NCI-H1048 (cell line): ENCODE measurements at places on chromosomes 1 and 21.

DNA sequence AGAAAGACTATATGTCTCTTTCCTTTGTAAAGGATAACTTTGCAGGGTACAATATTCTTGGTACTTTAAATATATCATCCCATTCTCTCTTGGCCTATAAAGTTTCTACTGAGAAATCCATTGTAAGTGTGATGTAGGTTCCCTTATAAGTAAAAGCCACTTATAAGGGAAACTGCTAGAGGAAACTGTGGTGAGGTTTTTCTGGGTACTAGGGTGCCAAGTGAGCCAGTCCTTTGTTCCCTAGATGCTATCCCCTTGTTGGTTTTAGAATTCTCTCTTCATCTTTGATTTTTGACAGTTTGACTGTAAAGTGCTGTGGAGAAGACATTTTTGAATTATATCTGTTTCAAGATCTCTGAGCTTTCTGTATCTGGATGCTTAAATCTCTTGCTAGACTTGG is 108.9 kb upstream of the NEK7 start:
- no peak for DNase-seq

DNA sequence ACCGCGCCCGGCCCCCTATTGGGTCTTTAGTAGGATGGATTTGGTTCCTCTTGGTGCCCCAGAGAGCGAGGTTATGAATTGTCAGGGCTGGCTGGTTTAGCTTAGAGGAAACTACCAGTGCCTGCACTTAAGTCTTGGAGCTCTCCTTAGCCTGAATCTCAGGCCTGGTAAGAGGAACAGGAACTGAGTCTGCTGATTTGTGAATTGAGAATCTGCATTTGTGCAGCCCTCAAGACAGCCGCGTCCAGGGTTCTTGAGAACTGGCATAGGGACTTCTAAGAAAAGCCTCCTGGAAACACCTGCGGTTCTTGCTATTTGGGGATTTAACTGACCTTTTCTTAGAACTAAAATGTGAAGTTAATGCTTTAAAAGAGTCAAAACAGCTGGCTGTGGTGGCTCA is 1.7 kb downstream of the NECAP2 start:
- no peak for DNase-seq

GRCh38 chr1:203645996-203646395 is 19.4 kb downstream of the ATP2B4 start:
- no peak for DNase-seq

DNA sequence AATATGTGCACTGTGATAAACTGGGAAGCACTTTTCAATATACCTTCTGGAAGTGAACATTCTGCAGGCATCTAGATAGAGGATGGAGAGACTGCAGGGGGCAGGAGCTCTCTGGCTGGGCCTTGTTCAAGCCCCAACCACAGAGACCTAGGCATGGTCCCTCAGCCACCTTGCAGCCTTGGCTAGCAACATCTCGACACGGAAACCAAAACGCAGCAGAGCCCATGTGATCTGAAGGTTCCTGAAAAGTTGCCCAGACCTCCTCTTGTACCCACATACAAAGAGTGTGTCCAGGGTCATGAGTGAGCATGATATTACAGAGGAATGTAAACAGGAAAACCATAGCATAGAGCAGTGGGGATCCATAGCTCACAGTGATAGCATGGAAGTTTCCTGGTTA is 33.1 kb upstream of the SAMD11 start:
- DNase-seq = no peak

DNA sequence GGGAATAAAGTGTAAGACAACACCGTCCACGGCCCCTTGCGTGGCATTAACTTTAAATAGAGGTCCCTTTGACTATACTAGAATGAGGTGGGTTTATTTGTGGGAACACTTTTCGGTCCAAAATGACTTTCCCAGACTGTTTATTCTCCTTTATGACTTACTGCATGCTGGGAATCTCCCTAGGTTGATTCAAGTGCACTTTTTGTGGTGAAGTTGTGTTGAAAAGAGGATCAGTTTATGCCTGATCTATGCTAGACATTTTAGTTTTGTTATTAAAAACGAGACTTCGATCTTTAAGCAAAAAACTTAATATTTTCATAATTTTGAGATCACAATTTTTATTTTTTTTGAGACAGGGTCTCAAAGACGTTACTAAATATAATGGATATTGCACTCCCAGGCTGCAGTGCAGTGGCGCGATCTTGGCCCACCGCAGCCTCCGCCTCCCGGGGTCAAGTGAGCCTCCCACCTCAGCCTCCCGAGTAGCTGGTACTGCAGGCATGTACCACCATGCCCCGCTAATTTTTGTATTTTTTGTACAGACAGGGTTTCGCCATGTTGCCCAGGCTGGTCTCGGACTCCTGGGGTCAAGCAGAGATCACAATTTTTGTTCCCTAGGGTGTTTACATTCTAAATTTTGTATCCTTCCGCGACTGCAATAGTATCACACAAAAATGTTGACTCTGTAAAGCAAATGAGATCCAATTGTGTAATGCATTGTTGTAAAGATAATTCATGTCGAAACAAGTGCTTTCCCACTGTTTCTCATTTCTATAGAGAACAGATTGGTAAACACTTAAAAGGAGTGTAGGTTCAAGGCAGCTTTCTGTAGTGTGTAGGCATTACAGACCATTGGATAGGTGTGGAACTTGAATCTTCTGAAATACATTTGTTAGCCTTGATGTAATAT is 1.6 kb downstream of the CDC42 start:
- DNase-seq = no peak

DNA sequence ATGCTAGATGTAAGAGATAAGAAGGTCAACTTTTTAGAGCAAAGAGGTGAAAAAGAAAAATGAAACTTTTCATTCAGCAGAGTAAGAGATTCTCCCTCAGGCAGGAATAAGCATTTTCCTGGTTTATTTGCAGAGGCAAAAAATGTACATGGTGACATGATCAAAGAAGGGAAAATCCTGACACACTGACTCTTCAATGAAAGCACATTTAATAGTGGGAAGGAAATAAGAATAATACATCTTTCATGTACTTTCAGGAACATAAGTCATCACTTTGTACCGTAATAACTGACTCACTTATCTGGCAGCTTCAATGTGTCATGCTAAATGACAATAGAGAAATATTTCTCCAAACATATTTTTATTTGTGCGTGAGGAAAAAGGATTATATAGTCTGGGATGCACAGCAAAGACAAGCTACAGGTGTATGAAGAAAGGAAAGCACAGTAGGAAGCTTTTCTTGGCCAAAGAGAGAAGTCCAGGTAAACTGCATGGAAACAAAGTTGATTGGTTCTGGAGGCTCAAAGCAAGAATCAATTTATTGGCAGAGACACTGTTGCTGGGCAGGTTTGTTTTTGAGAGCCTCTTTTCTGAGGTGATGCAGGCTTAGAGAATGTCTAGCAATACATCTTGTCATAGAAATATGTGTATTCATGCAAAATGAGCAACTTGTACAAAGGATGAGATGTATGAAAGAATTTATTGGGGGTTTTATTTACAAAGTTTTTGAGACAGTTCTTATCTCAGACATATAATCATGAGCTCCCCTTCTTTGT is 1409.0 kb downstream of the PLA2G4A start:
- no peak for DNase-seq

DNA sequence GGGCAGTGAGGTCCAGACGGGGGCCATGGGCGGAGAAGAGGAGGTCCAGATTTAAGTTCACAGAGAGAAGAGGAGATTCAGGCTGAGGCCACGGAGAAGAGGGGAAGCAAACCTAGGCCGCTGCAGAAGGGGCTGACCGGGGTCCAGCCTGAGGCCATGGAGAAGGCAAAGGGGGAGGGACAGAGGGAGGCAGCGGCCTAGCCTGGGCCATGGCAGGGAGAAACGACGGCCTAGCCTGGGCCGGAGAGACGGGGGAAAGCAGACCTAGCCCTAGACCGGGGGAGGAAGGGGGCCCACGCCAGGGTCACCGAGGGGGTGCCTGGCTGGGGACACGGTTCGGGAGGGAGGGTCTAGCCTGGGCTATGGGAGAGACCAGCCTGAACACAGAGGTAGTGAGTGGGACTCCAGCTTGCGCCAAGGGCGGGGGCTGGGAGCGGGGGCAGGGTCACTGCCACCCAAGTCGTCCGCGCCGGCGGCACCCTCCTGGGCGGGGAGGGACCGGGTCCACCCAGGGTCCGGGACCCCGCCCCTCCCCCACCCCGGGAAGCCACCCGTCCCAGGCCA is 459 bp downstream of the CAPZB start:
- DNase-seq = no peak

DNA sequence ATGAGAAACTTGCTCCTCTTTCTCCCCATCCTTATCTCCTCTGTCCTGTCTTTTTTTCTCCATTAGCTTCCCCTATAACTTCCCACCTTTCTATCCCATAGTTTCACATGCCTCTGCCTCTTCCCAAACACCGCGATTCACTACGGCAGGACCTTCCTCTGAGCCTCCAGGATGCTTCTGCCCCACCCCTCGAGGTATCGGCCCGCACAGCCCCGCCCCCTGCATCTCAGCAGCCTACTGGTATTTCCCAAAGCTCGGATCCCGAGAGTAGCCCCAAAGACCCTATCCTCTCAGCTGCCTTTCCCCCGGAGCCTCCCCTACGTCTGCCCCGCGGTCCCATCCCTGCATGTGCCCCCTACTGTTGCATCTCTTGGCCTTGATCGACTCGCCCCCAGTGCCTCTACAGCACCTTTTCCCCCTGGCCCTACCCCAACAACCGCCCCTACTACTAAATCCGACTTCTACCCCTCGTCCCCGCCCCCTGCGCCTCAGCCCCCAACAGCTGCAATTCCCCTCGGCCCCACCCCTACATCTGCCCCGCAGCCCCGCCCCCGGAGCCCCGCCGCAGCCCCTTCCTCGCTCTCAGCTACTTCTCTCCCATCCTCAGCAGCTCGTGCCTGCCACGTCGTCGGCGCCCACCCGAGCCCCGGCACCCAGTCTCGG is 512 bp downstream of the PIAS3 start:
- no peak for DNase-seq

GRCh38 chr21:28482657-28483056 is 510.0 kb downstream of the LTN1 start:
- DNase-seq = no peak
